ENCODE measurements at places on chromosomes 5 and 9. TPM values are rescaled to one million over a fixed set of nuclear protein-coding genes. Genes with fewer than 3 reads are reported as not detected.

DNA sequence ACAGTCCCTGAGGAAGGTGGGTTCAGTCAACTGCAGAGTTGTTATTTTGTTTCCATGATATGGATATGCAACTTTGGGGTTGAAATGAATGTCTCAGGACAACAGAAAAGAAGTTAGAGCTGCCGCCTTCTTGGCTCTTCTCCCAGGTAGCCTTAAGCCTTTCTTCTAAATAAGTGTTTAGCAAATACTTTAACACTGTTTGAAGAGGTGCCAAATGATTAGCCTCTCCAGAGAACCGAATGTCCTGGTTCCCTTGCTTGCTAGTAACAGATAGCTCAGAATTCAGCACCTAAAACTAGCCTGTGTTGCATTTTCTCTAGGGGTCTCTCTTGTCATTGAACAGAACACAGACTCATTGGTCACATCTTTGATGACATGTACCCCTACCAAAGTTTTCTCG, 127.7 kb upstream of the PIK3R1 start:
- no peak for DNase-seq

- no peak for DNase-seq
These were observed 33.0 kb downstream of the TGFBR1 start for GRCh38 chr9:99137891-99138290.

DNA sequence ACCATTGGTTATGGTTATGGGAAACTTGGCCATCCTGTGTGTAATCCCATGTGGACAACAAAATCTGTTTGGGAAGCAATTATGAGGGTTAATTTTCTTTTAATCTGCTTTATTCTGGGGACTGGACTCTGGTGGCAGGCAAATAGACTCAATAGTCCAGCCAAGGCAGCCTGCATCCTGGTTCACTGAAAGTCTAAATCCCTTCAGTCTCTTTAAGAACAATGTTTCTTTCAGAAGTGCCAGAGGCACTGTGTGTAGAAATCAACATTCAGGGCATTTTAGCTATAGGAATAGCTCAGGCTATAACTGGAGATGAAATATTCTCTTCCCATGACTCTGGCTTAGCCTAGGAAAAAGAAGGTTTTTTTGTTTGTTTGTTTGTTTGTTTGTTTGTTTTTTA, 118.0 kb downstream of the SPATA31D1 start:
- DNase-seq, result no peak

ASPN gene
- not detected for total RNA-seq

GRCh38 chr5:54217826-54218503, 92.4 kb downstream of the ARL15 start:
- DNase-seq, result no peak

DNA sequence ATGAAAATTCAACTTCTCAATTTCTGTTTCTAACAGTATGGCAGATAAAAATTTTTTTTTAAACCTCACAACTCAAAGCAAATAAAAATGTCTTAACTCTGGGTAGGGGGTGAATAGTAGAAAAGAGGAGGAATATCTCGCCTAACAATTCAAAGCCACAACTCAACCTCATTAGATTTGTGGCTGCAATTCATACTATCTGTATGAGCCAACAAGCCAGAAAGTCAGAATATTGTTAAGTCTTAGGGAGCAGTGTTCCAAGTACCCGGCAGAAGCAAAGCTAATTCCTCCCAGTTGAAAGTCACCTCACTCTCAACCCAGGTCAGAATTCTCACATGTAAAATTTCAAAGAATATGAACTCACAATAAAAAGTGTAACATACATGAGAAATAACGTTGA, 15.0 kb downstream of the PJA2 start:
- no peak for DNase-seq

DNA sequence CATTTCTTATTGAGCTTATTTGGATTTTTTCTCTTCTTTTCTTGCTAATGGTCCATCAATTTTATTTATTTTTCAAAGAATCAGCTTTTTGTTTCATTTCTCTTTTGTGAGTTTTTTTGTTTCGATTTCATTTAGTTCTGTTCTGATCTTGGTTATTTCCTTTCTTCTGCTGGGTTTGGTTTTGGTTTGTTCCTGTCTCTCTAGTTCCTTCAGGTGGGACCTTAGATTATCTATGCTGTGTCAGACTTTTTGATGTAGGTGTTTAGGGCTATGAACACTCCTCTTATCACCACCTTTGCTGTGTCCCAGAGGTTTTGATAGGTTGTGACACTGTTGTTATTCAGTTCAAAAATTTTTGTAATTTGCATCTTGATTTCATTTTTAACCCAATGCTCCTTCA, 119.8 kb downstream of the GABRG2 start:
- no peak for DNase-seq

DNA sequence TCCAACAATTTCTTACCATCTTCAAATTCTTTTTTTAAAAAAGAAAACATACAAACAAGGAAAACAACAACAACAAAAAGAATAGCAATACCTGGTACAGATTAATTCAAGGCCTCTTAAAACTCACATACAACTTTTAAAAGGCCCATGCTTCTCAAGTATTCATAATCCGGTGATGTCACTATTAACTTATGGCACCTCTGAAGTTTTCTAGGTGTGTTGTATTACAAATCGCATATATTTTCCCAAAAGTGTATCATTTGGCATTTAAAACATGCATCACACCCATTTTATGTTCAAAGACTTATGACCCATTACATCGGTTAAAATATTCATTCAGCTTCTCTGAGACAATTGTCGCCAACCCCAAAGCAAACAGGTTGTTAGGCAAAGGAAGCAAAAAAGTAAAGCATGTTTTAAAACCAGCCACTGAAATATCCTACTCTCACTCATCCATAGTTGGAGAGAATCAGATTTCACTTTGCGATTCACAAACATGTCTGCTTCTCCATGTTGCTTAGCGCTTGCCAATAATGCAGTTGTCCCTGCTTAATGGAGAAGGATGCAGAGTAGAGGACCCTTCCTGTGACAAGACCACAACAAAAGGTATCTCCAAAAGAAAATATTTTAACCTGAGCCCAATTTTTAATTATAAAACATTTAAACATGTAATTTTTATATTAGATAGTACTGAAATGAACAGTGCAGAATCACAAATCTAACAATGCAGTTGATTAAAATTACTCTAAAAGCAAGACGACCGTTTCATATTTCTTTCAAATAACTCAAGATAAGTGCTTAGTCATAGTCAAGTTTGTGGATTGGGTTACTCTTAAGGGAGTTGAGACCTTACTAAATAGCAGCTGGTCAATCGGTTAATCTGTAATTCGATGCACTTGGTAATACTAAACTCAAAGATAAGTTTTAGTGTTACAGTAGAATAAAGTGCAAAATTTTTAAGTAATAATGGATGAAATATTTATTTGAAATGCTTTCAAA, 1.6 kb downstream of the SKP1 start:
- DNase-seq, result no peak

PTPN3 gene
- 0.29 TPM for total RNA-seq

TEX48 gene
- 0.46 TPM for total RNA-seq

DNA sequence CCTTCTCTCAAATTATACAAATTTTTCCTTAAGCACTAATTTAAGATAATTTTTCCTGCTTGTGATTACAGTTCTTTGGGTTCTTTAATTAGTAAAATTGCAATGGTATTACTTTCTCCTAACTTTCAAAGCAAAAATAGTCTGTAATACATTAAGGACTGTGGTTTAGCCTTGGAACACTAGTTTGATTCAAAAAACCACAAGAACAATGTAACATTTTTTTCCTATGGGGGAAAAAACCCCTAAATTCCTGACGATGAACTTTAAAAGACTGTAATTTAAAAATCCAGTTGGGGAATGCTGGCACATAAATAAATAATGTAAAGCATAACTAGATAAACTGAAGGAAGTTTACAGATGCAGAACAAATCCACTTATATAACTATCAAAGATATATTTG, 65.3 kb downstream of the CDC14B start:
- DNase-seq, result no peak

GRCh38 chr5:142626786-142627185, 59.1 kb downstream of the FGF1 start:
- no peak for DNase-seq

DNA sequence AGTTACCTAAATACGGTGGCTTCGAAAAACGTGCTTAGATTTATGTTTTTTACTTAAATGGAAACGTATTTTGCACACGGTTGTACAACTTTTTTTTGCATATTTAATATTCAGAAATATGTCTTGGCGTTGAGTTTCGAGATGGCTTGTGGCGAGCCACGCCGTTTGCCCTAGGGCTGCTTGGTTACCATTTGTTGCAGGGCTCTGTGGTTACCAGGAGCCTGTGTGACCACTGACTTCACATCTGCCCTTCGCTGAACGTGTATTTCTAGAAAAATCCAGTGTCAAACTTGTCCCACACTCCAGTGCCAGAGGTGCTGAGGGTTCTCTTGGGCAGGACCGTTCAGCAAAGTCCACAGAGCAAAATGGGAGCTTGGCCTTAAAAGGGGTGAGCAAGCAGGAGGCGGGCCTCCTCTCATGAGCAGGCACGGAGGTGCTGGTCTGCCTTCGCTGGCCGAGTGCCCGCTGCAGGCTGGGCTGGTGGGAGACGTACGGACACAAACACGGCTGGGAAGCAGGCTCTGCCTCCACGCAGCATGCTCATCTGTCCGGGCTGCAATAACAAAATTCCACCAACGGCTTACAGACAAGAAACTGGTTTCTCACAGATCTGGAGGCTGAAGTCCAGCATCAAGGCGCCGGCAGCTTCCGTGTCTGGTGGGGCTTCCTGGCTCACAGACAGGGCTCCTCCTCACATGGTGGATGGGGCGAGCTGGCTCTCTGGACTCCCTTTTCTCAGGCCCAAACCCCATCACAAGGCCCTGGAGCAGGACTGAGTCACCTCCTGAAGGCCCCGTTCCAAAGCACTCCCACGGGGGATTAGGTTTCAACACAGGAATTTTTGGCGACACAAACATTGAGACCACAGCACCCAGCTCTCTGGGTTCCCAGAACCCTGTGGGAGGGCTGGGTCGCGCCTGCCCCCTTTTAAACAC, 5.4 kb downstream of the MRPL36 start:
- no peak for DNase-seq

- DNase-seq, result no peak
These were observed 21.2 kb downstream of the MEGF9 start for GRCh38 chr9:120692901-120693699.

DNA sequence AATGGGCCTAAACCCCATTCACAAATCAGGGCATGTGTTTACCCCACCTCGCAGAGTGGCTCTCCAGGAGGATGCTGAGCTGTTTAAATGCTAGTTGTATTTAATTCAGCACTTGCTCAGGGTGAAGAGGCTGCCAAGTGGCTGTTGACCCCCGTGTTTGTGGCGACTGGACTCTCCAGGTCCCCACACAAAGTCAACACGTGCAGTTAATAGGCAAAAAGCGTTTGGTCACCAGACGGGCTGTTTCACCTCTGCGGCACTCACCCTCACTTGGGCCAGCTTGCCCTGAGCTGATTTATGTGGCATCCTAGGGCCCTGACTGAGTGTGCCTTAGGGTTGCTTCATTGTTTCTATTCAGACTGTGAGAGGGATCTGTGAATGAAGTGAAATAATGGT, 152.3 kb downstream of the GAS1 start:
- no peak for DNase-seq

- no peak for DNase-seq
These were observed 56.4 kb downstream of the SNX18 start for GRCh38 chr5:54573812-54574489.

FLT4 gene
- 6.0 TPM for total RNA-seq

ANKRD31 gene
- 0.64 TPM for total RNA-seq

- no peak for DNase-seq
These were observed 68.7 kb upstream of the HAND1 start for GRCh38 chr5:154546719-154547118.

DNA sequence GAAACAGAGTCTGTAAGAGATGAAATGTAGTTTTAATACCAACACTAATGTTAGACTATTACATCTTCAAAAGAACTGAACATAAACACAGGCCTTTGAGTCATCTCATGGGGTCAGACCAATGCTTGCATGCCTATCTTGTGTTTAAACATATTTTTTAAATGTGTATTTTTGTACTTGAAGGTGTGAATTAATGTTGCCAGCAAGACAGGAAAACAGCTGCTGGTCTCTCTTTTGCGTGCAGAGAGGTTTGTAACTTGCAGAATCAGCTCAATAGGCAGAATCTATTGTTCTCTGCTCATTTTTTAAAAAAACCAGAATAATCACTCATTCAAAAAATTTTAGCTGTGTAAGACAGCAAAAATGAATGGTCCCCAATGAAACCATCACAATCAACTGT, 180.2 kb downstream of the ALDH1A1 start:
- DNase-seq, result no peak

DNA sequence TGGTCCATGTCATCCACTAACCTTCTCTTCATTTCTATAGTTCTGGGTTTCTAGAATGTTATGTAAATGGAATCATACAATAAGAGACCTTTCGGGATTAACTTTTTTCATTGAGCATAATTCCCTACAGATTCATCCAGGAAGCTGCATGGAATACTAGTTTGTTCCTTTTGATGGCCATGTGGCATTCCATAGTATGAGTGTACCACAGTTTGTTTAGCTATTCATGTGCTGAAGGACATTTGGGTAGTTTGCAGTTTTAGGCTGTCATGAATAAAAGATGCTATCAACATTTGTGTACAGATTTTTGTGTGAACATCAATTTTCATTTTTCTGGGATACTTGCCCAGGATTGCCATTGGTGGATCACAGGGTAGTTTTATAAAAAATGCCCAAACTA, 6.8 kb upstream of the SPTLC1 start:
- no peak for DNase-seq

DNA sequence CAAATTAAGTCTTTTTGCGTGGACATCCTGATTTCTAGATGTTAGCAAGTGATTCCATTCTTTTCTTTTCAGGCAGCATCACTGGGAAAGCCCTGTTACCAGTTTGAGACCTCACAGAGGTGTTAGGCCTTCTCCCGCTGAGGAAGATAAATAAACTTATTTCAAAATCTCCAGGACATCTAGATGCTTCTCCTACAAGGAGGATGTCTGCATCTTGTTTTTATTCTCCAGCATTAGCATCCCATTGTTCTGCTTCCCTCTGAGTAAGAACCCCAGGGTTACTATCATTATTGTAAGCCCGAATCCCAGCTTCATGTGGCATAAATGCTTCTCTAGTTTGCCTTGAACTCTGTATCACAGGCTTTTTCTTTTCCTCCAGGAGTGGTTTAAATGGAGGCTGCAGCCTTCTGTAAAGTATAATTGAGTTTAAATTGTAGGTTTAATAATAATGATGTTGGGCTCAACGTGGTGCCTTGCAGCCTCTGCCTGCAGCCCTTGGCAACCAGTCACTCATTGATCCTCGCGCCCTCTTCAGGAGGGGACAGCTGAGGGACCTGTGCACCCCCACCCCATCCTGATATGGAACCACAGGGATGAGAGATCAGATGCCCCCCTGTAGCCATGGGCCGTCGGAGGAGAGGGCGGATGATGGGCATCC, 114.9 kb downstream of the PDZD2 start:
- no peak for DNase-seq

GRCh38 chr5:16784088-16784487, 152.0 kb downstream of the MYO10 start:
- DNase-seq, result no peak

DNA sequence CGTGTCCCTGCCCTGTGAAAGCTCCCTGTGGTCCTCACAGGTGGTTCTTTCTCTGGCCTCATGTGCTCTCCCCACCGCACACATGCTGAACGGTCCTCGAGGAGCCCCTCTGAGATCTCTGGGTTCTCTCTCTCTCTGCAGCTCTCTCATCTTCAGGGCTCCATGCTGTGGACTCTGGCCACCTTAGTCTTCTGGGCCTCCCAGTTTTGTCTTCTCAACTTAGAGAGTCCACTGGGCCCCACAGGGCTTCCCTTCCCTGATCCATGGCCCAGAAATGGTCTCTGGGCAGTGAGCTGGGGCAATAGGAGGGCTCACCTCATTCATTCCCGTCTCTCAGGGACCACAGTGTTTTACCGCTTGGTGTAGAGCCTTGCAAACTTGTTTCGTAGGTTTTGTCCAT, 26.4 kb downstream of the FGD3 start:
- DNase-seq, result no peak

CLK4 gene
- 27.4 TPM for total RNA-seq

- DNase-seq, result no peak
These were observed 102.4 kb upstream of the GPR151 start for GRCh38 chr5:146618434-146618833.
